COR-L47 (cell line): ENCODE measurements at places on chromosomes 5 and 9.

DNA sequence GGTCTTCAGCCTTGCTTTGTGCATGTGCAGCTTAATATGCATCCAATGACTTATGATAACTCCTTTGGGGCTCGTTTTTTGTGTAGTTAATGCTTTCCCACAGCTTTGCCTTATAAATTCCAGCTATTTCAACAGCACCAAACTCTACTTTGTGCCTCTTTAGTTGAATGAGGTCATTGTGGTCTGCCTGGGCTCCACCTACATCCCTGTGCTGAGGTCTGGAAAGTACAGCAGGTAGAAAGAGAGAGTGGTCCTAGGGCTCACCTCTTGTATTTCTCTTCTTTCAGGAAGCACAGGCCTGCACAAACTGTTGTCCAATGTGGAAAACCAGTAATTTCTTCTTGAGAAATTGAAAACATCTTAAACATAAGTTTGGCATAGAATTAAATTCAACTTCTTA is 167.2 kb downstream of the XRCC4 start:
- DNase-seq = no peak

DNA sequence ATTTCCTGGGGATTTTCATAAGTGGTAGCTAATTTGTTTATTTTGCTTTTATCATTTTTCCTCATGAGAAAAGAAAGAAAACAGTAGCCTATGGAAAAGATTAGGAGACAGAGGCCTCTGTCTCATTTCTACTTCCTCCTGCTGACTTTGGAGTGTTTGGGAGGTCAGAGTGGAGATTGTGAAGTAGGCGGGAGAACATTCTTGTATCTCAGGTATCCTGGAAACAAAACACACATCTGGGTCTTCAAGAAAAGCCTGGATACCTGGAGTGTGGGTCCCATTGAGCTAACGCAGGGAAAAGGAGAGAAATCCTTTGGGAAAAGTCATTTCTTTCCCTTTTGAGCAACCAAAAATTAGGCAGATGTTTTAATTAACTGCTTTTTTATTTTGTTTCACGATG is 161.5 kb upstream of the DMAC1 start:
- DNase-seq = no peak

DNA sequence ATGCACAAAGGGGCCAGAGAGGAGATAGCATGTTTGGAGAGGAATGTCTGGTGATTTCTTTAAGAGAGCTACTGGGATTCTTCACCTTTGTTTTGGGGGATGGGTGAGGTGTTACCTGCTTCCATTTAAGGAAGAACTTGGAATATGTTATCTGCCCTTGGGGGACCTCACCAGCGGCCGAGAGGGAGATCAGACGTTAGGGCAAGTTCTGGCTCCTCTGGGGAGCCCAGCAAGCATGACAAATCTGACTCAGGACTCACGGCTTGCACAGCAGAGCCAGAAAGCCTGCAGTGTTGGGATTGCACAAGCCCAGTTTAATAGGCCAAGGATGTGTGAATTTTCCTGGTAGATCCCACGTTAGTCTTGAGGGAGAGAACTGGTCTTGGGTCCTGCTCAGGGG is 40.3 kb downstream of the SLC28A3 start:
- no peak for DNase-seq

GRCh38 chr5:137888466-137888862 is 793 bp upstream of the PKD2L2 start:
- no peak for DNase-seq

- DNase-seq = no peak
These were observed 59.0 kb downstream of the SCAMP1 start for GRCh38 chr5:78419396-78419795.

- no peak for DNase-seq
These were observed 31.9 kb downstream of the ANKRD33B start for GRCh38 chr5:10595672-10596309.

DNA sequence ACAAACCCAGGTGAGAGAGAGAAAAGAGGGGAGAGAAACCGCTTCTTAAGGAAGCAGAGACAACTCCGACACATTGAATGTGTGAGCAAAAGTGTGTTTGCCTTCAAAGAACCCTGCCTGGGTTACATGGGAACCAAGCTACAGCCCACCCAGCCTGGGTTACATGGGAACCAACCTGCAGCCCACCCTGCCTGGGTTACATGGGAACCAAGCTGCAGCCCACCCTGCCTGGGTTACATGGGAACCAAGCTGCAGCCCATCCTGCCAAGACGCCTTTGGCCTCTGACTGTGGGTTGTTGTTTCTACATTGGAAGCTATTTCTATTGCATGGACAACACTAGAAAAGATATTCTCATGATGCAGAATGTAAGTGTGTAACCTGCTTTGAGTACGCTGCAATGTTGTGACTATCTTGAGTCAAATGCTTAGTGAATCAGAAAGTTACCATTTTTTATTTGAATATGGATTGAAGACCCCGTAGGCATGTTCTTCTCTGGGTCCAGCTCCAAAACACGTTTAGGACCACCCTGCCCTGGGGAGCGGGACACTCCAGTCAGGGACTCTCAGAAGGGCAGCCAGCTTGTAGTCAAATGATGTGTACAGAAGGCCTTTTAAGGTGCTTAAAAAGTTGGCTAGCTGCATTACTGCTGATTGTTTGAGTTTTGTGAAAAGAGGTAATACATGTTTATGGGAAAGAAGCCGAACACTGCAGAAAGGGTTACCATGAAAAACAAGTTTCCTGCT is 39.1 kb upstream of the UNC5A start:
- DNase-seq = no peak
